Fibroblast of skin of right quadriceps (primary cell): ENCODE measurements at places on chromosomes 11 and 22.
A peak's percentile ranks its signal among the peaks of the same experiment; 100 is the strongest.

DNA sequence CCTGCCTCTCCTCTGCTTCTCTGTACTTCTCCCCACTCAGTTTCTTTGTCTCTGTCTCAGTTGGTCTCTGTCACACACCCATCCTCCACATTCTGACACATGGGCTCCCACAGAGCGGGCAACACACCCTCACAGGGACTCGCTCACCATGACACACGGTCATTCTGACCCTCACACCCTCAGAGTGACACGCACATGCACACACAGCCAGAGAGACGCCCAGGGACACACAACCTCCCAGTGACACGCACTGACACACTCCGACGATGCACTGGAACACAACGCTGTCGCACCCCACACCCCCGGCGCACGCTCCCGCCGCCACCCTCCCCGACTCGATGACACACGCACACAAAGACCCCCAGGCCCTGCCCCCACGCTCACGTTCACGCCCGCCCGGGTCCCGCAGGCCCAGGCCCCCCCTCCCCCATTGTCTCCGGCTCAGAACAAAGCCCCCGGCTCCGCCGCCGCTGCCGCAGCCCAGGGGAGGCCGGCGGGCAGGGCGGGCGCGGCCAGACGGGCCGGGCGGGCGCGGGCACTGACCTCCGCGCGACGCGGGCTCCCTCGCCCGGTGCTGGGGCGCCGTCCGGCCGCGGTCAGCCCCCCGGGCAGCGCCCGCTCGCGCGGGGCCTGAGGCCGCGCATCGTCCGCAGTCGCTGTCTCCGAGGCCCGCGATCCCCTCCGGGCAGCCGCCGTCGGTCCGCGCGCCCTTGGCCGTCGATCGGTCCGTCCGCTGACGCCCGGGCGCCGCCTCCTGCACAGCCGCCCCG, 404 bp downstream of the DCHS1 start:
- peak; percentile 25 for DNase-seq

GRCh38 chr11:40619654-40620053, 839.8 kb downstream of the LRRC4C start:
- DNase-seq = no peak

DNA sequence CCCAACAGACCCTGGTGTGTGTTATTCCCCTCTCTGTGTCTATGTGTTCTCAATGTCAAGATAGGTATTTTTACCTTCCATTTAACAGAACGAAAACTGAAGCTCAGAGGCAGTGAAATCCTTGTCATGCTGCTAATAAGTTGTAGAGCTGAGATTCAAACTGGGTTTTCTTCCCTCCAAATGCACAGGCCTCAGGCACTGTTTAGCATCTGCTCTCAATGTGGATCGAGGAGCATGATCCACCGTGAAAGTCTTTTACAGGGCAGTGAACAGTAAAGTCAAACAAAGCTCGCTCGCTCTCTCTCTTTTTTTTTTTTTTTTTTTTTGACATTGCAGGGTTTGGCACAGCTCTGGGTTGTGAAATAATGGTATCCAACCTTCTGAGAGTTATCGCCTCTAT, 401.0 kb upstream of the SYN3 start:
- DNase-seq = no peak

GRCh38 chr11:130070846-130071200, 1.1 kb downstream of the APLP2 start:
- no peak for DNase-seq

GRCh38 chr11:130527636-130528297, 79.3 kb downstream of the ADAMTS15 start:
- peak; percentile 61 for DNase-seq

GRCh38 chr22:26546282-26546681, 34.0 kb upstream of the TFIP11 start:
- DNase-seq = no peak

GRCh38 chr11:108117746-108118371, 3.5 kb upstream of the ACAT1 start:
- peak; percentile 59 for DNase-seq

GRCh38 chr22:25134028-25134427, 65.6 kb upstream of the CRYBB3 start:
- no peak for DNase-seq

- DNase-seq = no peak
Observed at GRCh38 chr11:100978442-100978841, 151.2 kb downstream of the PGR start.

- DNase-seq = no peak
Observed at GRCh38 chr11:43443811-43444210, 85.1 kb downstream of the TTC17 start.

DNA sequence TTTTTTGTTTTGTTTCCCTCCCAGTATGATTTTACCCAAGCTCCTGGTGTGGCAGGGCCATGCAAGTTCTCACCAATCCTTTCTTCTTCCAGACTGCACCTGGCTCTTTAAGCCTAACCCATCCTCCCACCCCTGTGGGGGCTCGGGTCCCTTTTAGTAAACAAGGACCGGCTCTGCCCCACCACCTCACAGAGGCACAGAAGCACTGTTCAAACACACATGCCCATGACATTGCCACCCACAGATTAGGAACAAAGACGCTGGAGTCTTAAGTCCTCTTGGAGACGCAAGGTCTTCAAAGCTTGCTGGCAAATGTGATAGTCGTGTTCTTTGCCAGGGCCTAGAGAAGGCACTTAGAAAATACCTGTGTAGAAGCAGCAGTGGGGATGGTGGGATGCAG, 18.9 kb downstream of the UQCR10 start:
- no peak for DNase-seq

- no peak for DNase-seq
Observed at GRCh38 chr22:42814215-42814614, 42.9 kb downstream of the ARFGAP3 start.

GRCh38 chr22:43849731-43850130, 12.6 kb downstream of the SULT4A1 start:
- DNase-seq = no peak

DNA sequence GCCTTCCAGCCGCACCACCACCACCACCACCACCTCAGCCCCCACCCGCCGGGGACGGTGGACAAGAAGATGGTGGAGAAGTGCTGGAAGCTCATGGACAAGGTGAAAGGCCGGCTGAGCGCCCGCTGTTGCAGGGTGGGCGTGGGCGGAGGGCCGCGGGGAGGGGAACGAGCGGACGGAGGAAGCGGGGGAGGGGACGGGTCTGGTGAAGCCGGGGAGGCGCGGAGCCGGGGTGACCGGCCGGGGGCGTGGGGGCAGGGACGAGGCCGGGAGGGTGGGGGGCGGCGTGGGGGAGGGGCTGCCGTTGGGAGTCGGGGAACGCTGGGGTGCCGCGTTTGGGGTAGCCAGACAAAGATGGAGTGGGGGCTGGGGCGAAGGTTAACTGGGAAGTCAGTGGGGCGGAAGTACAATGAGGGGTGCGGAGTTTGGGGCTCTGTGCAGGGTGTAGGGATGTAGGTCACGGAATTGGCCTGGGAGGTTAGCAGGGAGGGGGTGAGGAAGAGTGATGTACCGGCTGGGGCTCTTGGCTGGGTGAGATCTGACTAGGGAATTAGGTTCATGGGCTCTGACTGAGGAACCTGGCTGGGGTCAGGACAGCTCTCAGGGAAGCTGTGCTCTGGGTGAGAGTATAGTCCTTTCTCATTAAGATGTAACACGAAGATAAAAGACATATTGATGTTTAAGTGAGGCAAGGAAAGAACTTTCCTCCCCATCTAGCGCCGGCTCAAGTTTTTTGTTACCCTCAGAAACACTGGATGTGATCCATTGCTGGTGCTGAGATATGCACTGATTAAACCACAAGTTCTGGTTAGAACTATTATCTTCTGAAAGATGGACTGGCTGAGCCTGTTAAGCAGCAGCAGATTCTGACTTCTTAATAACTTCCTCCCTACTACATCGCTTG, 624 bp downstream of the CBL start:
- peak; percentile 11 for DNase-seq

DNA sequence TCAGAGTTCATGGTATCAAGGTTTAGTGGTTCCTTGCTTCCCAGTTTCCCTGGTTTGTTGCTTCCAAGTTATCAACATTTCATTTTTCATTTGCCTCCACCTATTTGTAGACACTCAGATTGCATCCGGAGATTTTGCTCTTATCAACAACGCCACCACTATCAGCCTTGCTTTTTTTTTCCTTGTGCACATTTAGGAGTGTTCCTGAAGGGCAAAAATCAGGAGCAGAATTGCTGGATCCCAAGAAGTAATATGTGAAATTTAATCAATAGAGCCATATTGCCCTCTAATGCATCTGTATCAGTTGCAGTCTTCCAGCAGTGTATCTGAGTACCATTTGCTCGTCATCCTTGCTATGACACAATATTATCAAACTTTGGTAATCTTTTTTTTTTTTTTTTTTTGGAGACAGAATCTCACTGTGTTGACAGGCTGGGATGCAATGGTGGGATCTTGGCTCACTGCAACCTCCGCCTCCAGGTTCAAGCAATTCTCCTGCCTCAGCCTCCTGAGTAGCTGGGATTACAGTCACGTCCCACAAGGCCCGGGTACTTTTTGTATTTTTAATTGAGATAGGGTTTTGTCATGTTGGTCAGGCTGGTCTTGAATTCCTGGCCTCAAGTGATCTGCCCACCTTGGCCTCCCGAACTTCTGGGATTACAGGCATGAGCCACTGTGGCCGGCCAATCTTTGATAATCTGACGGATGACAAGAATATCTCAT, 42.1 kb upstream of the SEPTIN5 start:
- no peak for DNase-seq

DNA sequence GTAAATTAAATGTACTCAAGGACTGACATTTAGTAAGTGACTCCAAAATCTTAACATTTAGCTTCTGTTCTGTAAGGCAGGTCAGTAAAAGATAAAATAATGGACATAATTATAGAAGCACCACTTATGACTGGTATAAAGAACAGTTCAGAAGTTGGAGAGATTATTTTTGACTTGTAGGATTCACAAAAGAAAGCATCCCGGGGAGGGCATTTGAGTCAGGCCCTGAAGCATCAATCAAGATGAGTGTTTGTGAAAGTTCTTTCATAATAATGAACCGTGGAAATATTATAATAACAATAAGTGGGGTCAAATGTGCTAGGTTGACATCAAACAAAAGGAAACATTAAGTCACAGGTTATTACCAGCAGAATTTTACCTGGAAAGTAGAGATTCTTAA, 201.9 kb downstream of the DDX10 start:
- no peak for DNase-seq

- no peak for DNase-seq
Observed at GRCh38 chr11:24805671-24806070, 308.8 kb downstream of the LUZP2 start.

- DNase-seq = peak; percentile 2
Observed at GRCh38 chr11:38019072-38019775, 1421.2 kb upstream of the RAG2 start.

GRCh38 chr11:20873054-20873453, 203.7 kb downstream of the NELL1 start:
- DNase-seq = no peak

GRCh38 chr11:47887910-47888569, 39.9 kb upstream of the NUP160 start:
- DNase-seq = no peak

DNA sequence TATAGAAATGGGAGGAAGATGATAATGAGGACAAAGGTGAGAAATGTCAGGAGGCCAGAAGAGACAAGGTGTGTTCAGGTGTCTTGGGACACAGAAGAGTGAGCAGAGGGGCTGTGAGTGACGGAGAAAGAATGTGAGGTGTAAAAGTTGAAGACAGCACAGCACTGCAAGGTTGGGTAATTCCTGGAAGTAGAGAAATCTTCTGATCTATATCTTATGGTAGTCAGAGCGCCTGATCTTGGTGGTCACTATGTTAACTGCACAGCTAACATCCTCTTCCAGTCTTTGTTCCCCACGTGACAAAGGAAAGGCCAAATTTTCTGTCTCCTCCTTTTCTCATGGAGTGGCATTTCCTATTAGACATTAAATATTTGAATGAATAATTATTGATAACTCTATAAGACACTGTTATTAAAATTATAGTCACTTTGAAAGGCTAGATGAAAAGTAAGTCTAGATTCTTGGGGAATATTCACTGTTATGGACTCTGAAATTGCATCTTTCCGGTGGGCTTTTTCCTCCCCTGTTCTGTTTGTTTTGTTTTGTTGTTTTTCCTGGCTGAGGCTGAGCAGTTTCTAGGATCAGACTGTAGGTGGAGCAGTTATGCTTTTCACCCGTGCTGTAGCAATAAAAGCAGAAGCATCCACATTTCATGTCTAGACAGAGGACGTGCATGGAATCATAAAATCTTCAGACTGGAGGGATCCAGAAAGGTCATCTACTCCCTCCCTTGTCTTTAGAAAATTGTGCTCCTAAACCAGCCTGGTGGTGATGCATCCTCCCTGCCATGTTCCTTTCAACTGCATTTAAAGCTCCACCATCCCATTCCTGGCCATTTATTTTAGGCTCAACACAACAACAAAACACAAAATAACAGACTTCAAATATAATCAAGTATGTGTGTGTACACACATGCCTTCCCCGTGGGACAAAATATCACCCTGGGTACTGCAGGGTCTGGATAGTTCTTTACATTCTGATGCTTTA, 26.6 kb downstream of the SC5D start:
- peak; percentile 48 for DNase-seq

DNA sequence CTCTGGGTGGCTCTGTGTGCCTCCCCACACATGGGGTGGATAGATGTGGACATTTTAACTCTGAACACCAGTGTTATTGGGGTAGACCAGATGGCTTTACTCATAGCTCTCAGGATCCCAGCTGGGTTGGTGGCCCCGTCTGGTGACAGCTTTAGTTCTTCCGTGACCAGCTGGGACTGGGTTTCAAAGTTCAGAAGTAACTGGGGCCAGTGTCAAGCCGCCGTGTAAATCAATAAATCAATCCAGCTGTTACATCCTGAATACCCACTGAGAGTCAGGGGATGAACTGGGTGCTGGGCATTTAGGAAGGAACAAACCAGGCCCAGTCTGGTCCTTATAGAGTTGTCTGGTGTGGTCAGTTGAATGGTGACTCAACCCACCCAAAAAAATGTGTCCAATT, 269.4 kb downstream of the CTTN start:
- DNase-seq = no peak

- peak; percentile 66 for DNase-seq
Observed at GRCh38 chr11:14320020-14320419, 39.0 kb downstream of the RRAS2 start.

DNA sequence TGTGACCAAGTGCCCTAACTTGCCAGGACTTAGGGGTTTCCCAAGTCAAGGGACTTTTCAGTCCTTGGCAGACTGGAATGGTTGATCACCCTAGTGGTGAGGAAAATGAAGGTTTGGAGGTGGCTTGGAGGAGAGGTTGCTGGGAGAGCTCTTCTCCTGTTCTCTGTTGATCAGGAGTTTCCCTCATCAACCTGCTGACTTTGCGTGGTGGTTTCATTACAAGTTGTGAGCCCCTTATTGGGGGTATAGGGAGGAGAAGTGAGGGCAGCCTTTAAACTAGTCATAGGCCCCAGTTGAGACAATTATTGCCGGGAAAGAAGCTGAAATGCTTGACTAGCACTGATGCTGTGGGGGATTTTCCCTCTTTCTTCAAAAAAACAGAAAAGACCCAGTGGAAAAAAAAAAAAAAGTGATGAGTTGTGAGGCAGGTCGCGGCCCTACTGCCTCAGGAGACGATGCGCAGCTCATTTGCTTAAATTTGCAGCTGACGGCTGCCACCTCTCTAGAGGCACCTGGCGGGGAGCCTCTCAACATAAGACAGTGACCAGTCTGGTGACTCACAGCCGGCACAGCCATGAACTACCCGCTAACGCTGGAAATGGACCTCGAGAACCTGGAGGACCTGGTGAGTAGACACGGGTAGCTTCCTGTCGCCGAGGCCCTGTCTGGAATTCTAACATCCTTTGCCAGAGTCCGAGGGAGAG, at the start of gene CXCR5:
Gene CXCR5 (plus strand): TSS at position 525 of the 704 bp plus-strand sequence. CDS start 50 bp downstream, at position 575.
- no peak for DNase-seq
